ENCODE measurements at places on chromosomes 16 and 17.

GRCh38 chr17:65055708-65056638 is 567 bp downstream of the GNA13 start:
- no peak for DNase-seq

DNA sequence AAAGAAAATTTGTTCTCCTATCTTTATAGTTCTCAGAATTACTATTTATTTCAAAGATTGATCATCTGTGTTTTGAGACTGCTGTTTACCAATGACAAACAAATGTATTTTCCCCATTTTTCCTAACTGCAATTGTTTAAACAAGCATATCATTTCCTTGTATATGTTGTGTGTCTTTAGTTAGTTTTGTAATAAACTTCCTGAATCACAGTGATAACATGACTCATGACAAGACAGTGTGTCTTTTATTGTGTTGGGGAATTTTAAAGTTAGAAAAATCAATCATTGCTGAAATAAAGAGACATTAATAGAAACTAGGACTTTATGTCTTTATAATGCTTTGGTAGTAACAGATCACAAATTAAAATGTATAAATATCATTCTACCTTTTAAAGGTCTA is 348.5 kb downstream of the KCNJ2 start:
- no peak for DNase-seq

- no peak for DNase-seq
Observed at GRCh38 chr17:76188213-76189016, 47.4 kb upstream of the FOXJ1 start.

GRCh38 chr16:89071686-89072547 is 21.7 kb upstream of the ACSF3 start:
- peak; percentile 47 for DNase-seq

- DNase-seq = no peak
Observed at GRCh38 chr17:74812109-74813009, 36.2 kb upstream of the NAT9 start.

GRCh38 chr17:17321356-17322025 is 18.3 kb downstream of the NT5M start:
- no peak for DNase-seq

Measured in DMS 273 treated with DMSO at 0.1 percent for 48 hours (cell line).